Gastrocnemius medialis (tissue), 4 donors: ENCODE measurements at places on chromosomes 3 and 15.
A peak's percentile ranks its signal among the peaks of the same experiment; 100 is the strongest.

DNA sequence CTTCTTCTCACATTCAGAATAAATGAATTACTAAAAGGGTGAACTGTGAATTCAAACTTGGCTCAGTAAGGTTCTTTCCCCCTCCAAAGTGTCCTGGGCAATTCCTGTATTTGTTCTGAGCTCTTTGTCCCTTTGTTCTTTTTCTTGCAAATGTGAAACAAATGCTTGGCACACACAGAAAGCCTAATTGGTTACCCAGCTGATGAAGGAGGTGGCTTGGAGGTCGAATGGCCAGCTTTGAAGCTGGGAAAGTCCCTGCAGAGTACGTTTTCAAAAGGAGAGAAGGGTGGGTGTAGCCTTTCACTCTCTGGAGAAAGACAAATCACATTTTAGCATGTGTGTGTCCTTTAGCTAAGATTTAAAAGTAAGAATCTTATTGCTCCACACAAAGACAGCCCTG, 154.4 kb downstream of the PEX5L start:
- DNase-seq: no peak

- DNase-seq: no peak
These were observed 52.3 kb upstream of the CNOT10 start for GRCh38 chr3:32632533-32633265.

GRCh38 chr3:112856537-112856936, 9.9 kb upstream of the CD200R1L start:
- no peak for DNase-seq

DNA sequence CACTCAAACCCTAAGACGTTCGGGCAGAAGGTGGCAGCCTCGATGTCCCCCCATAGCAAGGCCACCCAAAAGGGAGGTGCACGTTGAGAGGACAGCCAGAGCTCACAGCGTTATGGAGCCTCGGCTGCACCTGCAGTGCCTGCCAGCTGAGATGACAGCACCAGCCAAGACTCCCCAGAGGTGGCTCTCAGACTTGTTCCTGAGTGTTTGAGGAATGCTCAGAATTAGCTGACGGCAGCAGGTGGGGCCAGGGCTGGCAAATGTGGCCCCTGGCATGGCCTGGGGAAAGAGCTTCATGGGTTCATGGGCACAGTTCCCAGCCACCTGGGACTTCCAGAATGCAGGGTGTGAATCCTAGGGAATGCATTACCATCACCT, 177.8 kb downstream of the KLF13 start:
- no peak for DNase-seq

GRCh38 chr15:96977886-96978285, 647.4 kb downstream of the NR2F2 start:
- DNase-seq: no peak

GRCh38 chr3:50221411-50222168, 14.4 kb upstream of the GNAI2 start:
- no peak for DNase-seq

DNA sequence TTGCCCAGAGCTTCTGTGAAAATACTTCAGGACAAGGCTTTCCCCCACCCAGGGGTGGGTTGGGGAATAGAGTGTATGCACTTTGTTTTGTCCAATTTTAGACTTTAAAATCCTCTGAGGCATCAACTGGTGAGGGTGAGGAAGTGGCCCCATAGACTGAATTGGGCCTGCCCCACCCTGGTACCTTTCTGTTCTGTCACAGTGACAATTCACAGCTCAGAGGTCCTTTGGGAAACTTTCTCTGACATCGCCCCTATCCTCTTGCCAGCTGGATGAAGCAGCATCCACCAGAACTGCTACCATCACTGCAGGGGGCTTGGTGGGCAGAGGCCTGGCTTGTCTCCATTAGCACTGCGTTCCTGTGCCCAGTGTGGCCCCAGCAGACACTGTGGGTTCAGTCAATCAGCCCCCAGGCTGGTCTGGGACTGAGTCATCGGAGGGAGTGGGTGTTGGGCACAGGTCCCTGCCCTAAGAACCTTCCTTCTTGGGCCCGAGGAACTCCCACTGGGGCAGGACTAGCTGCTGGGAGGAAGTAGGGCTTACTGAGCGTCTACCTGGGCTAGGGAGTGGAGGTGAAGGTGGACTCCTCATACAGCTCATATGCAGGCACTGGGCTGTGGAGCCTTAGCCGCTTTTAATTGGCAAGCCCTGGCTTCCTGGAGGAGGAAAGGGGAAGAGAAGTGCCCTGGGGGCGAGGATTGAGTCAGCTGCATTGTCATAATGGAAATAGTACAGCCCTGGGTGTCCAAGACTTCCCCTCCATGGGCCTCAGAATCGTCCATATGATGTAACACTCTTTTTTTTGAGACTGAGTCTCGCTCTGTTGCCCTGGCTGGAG, 1.5 kb upstream of the PPM1M start:
- no peak for DNase-seq

DNA sequence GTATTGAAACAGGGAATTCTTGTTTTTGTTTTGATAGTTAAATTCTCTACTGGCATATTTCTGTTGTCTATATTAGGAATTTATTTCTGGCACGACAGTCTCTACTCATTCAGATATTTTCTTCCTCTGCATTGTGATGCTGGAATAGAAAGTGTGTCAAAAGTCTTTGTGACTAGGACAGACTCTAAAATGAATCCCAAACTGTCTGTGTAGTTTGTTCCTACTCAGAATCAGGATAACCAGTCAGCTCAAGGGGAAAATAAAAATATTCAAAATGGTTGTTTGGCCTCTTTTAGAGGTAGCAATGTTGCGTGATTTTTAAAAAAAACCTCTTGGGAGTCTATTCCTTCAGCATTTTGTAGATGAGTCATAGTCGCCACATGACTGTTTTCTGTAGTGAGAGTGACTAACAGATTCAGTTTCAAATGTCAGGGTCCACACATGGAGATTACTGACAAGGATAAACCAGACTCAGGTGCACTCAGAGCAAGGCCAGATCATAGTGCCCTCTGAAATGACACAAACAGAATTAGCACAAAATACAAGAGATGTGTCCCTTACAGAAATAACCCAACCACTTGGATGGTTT, 13.1 kb downstream of the SLC7A14 start:
- DNase-seq: no peak

GRCh38 chr15:85327820-85328219, 52.6 kb upstream of the AKAP13 start:
- DNase-seq: no peak

DNA sequence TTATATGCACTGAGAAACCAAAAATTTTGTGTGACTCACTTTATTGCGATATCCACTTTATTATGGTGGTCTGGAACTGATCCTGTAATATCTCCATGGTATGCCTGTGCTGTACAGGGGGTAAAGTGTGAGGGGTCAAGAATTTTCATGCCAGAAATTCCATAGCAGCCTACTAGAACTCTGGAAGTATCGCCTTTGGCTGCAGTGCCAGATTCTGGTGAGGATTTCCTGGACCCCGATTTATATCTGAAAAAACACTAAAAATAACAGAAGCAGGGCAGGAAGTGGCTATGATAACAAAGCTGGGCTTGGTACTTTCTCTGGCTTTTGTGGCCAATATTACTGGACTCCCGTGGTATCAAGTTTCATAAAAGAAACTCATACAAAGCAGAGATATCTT, 36.4 kb downstream of the CCDC80 start:
- no peak for DNase-seq

GRCh38 chr3:127805026-127805753, 17.1 kb downstream of the MGLL start:
- DNase-seq: no peak

GRCh38 chr15:72820278-72820677, 36.7 kb upstream of the ADPGK start:
- no peak for DNase-seq

GRCh38 chr3:100060685-100061484, 53.4 kb downstream of the FILIP1L start:
- no peak for DNase-seq

GRCh38 chr15:63194880-63195568, 5.6 kb downstream of the RAB8B start:
- DNase-seq: no peak

DNA sequence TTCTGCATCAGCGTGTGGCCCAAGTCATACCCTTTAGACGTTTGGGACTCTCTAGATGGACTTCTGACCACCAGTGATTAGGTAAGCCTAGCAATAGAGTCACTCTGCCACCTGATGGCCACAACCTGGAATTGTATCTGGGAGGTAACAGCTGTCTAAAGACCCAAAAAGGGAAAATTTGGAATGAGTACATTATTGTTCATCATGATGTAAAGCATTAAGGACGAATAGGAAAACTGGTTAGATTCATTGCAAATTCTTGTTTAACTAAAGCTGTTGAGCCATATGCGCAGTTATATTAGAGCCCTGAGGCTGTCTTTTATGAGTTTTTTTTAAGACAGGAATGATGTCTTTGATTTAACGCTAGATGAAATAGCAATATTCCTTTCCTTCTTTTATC, 63.6 kb downstream of the FAM81A start:
- DNase-seq: no peak

DNA sequence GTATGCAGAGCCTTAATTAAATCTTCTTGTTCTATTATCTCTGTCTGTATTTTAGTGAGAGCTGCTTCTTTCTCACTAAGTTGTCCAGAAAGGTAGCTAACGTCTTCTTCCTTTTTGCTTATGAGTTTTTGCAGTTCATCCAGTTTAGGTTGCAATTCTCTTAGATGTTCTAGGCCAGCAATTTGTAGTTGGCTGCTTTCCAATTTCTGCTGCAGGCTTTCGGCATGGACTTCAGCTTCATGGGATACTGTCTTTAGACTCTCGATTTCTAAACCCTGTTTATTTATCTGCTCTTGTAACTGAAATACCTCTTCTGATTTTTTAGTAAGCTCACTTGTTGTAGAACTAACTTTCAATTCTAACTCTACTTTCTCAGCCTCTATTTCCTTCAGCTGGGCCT, 35.5 kb upstream of the HCLS1 start:
- no peak for DNase-seq

DNA sequence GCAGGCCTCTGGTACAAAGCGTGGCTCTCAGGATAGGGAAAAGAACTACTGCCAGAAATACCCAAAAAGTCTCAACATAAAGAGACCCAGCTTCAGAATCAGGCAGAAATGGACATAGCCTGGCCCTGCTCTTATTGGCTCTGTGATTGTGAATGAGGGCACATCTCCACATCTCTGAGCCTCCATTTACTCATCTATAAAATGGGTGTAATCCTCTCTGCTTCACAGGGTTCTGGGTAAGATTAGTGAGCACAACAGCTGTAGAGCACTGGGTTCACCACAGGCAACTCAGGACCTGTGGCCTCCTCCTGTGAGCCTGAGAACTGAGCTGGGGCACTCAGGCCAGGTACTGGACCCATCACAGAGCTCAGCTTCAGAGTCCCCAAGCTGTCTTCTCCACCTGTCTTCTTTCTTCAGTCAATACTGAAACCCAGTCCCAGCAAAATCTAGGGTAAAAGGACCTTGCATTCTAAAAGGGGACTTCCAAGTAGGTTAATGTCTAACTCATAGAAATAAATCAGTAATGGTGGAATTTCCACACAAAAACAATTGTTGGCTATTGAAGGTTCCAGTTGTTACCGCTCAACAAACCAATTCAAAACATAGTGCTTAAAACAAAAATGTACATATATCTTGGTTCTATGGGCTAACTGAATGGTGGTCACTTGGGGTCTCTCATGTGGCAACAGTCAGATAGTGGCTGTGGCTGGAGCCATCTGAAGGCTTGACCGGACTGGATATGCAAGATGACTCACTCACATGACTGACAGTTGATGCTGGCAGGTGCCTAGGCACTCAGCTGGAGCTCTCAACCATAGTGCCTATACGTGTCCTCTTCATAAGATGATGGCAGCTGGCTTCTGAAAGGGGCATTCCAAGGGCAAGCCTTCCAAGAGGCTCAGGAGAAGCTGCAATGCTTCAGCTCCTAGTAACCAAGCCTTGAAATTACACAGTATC, 47.3 kb downstream of the TRIM42 start:
- no peak for DNase-seq

DNA sequence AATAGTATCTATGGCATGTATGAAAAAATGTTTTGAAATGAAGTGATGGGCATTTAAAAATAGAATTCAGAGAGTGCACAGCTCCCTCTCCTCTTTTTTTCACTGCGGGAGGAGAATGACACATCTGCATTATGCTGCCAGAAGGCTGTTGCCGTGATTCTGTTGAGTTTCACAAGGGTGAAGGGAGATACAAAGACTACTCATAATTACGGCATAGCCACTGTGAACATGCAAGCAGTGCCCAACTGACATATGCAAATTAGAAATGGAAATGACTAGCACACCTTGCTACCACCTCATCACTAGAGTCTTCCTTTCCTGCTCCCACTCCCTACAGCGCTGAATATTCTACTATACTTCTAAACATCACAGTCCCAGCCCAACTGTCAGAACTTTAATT, 20.1 kb downstream of the IFT57 start:
- DNase-seq: no peak

GRCh38 chr3:186783731-186784515, 546 bp downstream of the EIF4A2 start:
- peak; percentile 82 for DNase-seq

DNA sequence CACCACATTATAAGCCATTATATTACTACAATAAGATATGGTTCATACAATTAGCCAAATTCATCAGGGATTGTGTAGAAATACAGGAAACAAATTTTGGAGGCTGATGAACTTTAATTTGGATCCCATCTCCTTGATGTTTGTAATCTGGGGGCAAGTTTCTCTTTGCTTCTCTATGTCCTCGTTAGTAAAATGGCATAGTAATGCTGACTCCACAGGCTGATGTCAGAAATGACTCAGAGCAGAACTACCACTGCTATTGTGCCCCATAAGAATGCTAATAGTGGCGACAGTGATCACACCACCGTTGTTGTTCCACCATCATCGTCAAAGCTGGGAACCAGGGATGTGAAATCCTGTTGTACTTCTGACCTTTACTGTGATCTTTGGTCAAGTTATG, 722.3 kb upstream of the LMCD1 start:
- DNase-seq: no peak
